A549 treated with CORT108297 at 1 μM for 4 hours (cell line): ENCODE measurements at places on chromosomes 11 and 22. TPM values are rescaled to one million over a fixed set of nuclear protein-coding genes. Genes with fewer than 3 reads are reported as not detected.

Gene HORMAD2
- not detected in 5 replicates for total RNA-seq

Gene SOX10
- not detected in 5 replicates for total RNA-seq

Gene CDC45
- total RNA-seq, result 23.9 to 27.7 TPM (median 24.8 TPM) in 5 replicates

Gene EXPH5
- 0.01 to 0.05 TPM (median 0.02 TPM) in 5 replicates for total RNA-seq

Gene BRSK2
- total RNA-seq, result 5.4 to 8.3 TPM (median 6.9 TPM) in 5 replicates

Gene NCR3LG1
- 1.7 to 2.6 TPM (median 2.3 TPM) in 5 replicates for total RNA-seq

Gene OMP
- not detected in 5 replicates for total RNA-seq

Gene OLFML1
- total RNA-seq, result 0.03 TPM in 1 of 5 replicates, not detected in the others

Gene OR52K1
- not detected in 5 replicates for total RNA-seq

Gene CD3E
- total RNA-seq, result not detected in 5 replicates

Gene ABCG4
- total RNA-seq, result 0.21 to 0.42 TPM (median 0.32 TPM) in 5 replicates

Gene KCNQ1
- 0.31 to 0.50 TPM (median 0.34 TPM) in 5 replicates for total RNA-seq

Gene SLCO2B1
- 2.9 to 5.1 TPM (median 4.2 TPM) in 5 replicates for total RNA-seq

Gene GPHA2
- not detected in 5 replicates for total RNA-seq

Gene MMP3
- total RNA-seq, result 0.03 to 0.41 TPM (median 0.39 TPM) in 3 of 5 replicates, not detected in the others

Gene HSCB
- 10.7 to 14.9 TPM (median 12.4 TPM) in 5 replicates for total RNA-seq

Gene PANX2
- total RNA-seq, result 4.6 to 7.9 TPM (median 7.1 TPM) in 5 replicates

Gene GRM5
- total RNA-seq, result 0.01 TPM in 2 of 5 replicates, not detected in the others

Gene FREY1
- total RNA-seq, result 0.14 to 1.0 TPM (median 0.45 TPM) in 4 of 5 replicates, not detected in the other

Gene B4GALNT4
- total RNA-seq, result 11.1 to 25.3 TPM (median 20.4 TPM) in 5 replicates

Gene MEN1
- 32.0 to 45.4 TPM (median 44.1 TPM) in 5 replicates for total RNA-seq

Gene MAJIN
- total RNA-seq, result not detected in 5 replicates

Gene MS4A12
- not detected in 5 replicates for total RNA-seq

Gene LMO2
- total RNA-seq, result 0.22 to 0.69 TPM (median 0.57 TPM) in 5 replicates

Gene OR2AT4
- total RNA-seq, result not detected in 5 replicates

Gene LMO1
- 2.2 to 3.2 TPM (median 2.8 TPM) in 5 replicates for total RNA-seq

Gene GRAP2
- total RNA-seq, result not detected in 5 replicates
